ENCODE measurements at places on chromosomes 4 and X. TPM values are rescaled to one million over a fixed set of nuclear protein-coding genes. Genes with fewer than 3 reads are reported as not detected.

DNA sequence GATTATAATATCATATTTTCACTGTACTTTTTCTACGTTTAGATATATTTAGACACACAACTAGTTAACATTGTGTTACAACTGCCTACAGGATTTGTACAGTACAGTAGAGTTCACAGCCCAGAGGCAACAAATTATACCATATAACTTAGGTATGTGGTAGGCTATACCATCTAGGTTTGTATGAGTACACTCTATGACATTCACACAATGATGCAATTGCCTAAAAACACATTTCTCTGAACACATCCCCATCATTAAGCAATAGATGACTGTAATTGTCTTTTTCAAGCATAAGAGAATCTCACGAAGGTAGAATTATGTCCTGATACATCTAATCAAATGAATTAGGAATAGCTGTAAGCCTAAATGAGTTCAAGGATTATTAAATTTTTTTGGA, 12.3 kb upstream of the TIGD2 start:
- DNase-seq, result no peak

DNA sequence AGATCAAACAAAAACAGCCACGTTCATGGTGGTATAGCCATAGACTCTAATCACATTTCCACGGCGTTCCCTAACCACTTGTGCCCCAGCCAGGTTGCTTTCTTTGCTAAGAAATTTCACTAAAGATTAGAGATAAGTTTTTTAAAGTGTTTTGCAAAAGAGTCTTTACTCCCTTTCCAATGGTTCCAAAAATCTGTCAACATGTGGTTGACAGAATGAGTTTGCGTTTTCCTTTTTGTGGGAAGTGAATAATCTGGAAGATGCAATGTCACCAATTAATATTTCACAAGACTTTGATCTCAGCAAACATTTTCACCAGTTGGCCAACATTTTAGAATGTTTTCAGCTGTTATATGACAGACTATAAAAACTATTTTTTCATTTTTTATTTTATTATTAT, 35.3 kb downstream of the CXCL1 start:
- DNase-seq, result no peak

- DNase-seq, result no peak
Observed at GRCh38 chr4:110087070-110087708, 111.2 kb downstream of the ELOVL6 start.

Gene OGT
- total RNA-seq, result 170 TPM

DNA sequence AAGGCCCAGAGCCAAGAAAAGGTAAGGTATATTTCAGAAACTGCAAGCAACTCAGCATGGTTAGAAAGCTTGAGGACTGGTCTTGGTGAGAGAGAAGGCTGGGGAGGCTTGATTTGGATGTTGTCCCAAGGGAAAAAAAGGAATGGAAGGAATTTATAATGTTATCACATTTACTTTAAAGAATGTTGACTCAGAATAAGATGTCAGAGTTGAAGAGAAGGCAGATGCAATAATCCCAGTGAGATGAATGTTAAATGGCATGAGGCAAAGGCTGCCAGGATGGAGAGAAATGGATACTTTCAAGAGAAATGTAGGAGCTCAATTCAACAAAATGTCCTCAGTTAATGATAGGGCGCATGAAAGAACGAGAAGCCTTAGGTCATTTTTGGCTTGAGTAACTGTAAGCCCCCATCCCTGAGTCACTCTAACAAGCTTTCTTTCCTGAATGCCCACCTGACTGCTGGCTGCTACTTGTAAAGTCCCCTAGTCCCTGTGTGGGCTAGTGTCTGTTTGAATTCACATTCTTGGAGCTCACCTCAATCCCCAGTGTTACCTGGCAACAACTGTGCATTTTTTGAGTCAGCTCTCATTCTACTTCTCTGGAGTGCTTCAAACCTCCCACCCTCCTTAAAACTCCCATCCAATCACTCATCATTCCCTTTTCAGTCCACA, 103.0 kb upstream of the TAPT1 start:
- DNase-seq, result no peak

GRCh38 chr4:968221-968620, 5.1 kb downstream of the DGKQ start:
- no peak for DNase-seq

DNA sequence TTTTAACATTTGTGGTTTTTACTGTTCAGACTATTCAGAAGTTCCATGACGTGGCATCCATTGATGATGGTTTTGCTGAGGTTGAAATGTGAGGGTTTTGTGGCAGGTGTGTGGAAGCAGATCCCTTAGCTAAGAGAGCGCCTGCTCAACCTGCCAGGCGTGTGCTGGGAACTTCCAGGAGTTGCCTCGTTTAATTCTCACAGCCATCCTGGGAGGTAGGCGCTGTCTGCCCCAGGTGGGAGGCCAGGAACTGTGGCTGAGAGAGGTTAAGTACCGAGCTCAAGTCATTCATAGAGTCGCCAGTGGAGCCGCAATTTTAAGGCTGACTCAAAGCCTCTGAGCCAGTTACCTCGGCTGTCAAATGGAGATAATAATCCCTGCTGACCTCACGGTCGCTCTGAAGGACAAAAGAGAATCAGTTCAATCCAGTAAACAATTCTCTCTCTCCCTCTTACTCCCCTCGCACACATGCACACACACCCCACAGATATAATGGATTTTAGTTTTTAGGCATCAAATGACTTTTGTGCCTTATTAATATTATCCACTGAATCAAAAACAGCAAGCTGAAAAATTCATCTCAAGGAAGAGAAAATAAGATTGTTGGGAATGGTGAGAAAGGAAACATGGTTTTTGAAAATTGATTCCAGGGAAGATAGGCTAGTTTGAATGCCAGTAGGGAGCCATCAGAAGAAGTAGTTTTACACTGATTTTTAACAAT, 171.3 kb downstream of the PTTG2 start:
- no peak for DNase-seq

DNA sequence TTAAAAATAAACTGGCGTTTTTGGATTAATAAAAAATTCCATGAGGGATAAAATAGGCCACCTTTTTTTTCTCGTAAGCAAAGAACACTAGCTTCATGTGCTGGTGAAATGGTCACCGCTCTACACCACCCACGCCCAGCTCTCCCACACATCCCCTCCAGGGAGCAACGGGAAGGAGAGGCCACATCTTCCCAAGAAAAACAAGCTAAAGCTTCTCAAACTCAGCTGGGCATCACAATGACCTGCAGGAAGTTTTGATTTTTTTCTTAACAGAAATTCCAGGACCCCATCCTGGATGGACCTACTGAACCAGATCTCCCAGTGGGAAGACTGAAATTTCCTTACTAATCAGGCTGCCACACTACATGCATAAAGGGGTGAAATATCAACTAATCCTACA, 9.8 kb downstream of the TSPAN5 start:
- no peak for DNase-seq

Gene PPP1R3F
- total RNA-seq, result 5.4 TPM

Gene SULT1E1
- not detected for total RNA-seq

DNA sequence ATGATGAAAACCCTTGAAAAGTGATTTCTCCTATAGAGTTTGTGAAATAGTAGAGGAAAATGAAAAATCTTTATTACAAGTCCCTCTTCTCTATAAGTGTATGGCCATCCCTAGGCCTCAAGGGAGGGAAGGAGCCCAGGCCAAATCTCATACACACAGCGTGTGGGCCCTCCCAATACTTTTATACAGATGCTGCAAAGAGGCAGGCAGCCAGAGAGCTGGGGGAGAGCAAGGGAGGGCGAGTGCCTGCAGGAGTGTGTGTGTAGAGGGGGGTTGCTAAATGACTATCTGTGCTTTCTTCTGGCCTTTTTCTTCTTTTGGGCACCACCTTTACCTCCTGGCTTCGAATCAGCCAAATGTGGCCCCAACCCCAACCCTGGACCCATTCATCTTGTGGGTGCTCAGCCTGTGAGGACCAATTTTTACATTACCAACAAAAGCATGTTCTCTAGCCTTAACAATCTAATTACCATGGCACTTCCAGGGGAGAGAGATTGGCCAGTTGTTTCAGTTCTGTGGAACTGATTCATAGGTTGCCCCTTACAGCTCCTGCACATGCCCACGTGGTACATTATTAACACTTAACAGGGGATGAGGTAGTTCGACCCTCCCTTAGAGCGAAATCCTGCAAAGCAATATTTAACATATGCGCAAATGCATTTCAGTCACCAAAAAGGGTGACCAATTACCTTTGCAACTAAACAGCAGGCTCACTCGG, 2.0 kb downstream of the GPC3 start:
- DNase-seq, result no peak

Gene C4orf36
- total RNA-seq, result 1.5 TPM

- no peak for DNase-seq
Observed at GRCh38 chr4:114400531-114400930, 198.1 kb upstream of the UGT8 start.

DNA sequence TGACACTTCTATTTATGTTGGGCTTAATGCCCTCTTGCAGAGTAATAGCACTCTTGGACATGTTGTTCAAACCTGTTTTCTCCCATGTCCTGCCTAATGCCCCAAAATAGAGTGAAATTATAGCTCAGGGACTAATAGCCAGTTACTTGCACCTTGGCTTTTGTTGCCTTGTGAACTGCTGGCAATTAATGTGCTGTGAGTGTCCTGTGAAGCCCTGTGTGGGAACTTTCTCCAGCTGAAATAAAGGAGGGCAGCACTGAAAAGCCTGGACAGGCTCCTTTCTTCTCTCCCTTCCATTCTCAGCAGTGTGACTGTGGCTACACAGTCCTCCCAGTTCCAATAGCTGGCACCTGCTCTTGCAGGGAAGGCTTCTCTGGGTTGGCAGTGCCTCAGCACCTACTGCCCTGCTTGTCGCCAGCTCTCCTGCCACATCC, 72.4 kb downstream of the DCLK2 start:
- DNase-seq, result no peak

GRCh38 chr4:102335616-102336015, 9.7 kb downstream of the SLC39A8 start:
- DNase-seq, result no peak

DNA sequence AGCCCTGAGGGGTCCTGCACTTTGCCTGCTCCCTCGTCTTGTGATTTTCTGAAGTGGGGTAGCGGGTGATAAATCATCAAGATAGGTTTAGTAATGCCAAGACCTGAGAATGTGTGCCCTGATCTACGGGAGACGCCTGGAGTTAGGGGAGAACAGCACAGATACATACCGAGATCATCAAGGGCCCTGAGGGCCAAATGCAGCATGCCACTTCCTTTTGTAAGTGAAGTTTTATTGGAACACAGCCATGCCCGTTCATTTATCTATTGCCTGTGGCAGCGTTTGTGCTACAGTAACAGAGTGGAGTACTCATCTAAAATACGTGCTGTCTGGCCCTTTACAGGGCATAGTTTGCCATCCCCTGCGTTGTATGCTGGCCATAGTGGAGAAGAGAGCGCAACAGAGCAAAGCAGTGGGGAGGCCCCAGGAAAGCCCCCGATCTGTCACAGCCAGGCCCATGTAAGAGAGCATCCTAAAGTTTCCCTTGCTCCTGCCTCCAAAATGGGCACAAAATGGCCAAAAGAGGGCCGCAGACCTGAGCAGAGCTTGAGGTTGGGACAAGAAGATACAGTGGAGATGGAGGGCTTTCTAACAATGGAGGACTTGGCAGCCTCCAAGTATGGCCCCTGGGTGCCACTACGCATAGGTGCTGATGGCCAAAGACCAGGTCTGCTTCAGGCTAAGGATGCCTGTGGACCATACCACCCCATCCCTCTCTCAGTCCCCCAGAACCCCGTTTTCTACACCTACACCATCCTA, 167.0 kb downstream of the SMIM20 start:
- DNase-seq, result no peak

GRCh38 chrX:15856636-15857035, 2.0 kb upstream of the AP1S2 start:
- no peak for DNase-seq

DNA sequence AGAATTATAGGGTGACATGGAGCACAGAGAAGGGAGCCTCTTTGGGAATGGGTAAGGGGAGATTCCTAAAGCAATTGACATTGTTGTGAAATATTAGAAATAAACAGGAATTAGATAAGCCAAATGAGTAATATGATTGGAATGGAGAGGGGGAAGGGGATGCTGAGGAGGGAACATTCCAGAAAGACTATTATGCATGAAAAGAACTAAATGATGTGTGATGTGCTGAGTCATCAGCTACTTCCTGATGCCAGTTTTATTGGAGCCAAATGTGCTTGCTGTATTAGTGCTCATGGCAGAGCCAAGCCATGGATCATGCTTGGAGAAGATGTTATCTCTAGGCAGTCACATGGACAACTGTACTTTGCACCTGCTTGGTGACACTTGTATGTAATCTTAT, 189.0 kb upstream of the HCCS start:
- no peak for DNase-seq

GRCh38 chr4:772118-772517, 53.8 kb downstream of the CPLX1 start:
- DNase-seq, result no peak

- DNase-seq, result no peak
Observed at GRCh38 chr4:10036807-10037342, 15.6 kb upstream of the SLC2A9 start.

- DNase-seq, result no peak
Observed at GRCh38 chr4:36046026-36046425, 198.3 kb downstream of the ARAP2 start.

Gene UGT2B17
- not detected for total RNA-seq

DNA sequence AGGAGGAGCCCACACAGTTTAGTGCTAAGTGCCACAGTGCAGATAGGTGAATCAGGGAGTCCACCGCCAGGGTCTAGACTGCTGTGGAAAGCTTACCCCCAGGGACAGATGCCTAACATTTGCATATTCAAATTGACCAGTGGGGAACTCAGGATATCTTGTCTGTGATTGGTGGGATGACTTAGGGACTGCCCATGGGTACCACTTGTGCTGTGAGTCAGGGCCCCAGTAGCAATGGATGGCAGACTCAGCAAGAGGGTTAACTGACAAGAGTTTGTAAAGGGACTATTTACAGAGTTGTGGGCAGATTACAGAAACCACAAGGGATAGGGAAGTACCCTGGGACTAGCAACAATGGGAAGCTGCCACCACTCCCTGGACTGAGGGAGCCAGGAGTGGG, 282.1 kb downstream of the BCOR start:
- DNase-seq, result no peak

DNA sequence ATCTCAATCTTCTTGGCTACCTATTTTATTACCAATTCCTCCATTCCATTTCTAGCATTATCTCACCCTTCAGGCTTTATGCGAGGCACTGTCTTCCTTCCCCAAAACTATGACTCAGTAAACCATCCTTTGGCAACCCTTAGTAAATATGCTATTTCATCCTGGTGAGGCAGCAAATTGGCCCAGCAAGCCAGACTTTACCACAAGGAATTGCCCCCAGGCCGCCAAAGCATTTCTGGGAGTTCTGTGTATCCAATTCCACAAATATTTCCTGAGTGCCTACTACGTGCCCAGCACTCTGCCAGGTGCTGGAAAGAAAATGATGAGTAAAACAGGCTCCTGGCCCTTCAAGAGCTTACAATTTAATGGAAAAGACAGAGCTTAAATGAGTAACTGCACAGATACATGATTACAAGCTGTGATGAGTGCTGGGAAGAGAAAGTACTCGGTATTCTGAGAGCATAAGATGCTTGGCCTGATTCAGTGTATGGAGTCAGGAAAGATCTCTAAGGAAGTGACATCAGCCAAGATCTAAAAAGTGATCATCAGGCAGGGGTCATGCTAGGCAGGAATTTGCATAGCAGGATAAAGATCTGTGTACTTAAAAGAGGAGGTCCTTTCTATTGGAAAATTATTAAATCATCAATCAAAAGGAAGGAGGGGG, 193.8 kb downstream of the ADAMTS3 start:
- DNase-seq, result no peak

Gene UGT2B15
- not detected for total RNA-seq

Gene SH2D1A
- 4.9 TPM for total RNA-seq

Gene TMEM144
- 7.6 TPM for total RNA-seq

GRCh38 chr4:150999086-150999485, 16.0 kb downstream of the LRBA start:
- no peak for DNase-seq

Data from omental fat pad (tissue), 4 donors.